Activated CD4-positive, alpha-beta T cell treated with anti-CD3 and anti-CD28 coated beads for 36 hours (primary cell): ENCODE measurements at places on chromosomes 7 and 10. TPM values are rescaled to one million over a fixed set of nuclear protein-coding genes. Genes with fewer than 3 reads are reported as not detected.
A peak's percentile ranks its signal among the peaks of the same experiment; 100 is the strongest.

DNA sequence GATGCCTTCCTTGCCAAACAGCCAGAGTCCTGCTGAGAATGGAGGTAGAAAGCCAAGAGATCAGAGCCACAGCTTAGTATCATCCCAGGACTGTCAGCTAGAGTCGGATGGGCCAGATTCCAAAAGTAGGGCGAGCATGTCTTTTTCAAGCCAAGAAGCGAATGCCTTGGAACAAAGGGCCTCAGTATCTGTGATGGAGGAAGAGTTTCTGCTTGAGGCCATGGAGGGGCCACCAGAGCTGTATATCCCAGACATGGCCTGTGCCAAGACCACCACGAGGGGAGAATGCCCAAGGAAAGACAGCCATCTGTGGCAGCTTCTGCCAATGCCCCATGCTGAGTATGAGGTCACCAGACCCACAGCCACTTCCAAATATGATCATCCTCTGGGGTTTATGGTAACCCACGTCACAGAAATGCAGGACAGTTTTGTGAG lies 44.3 kb upstream of the PPP1R17 start:
- H3K27ac ChIP-seq, result no peak overlapping the region

DNA sequence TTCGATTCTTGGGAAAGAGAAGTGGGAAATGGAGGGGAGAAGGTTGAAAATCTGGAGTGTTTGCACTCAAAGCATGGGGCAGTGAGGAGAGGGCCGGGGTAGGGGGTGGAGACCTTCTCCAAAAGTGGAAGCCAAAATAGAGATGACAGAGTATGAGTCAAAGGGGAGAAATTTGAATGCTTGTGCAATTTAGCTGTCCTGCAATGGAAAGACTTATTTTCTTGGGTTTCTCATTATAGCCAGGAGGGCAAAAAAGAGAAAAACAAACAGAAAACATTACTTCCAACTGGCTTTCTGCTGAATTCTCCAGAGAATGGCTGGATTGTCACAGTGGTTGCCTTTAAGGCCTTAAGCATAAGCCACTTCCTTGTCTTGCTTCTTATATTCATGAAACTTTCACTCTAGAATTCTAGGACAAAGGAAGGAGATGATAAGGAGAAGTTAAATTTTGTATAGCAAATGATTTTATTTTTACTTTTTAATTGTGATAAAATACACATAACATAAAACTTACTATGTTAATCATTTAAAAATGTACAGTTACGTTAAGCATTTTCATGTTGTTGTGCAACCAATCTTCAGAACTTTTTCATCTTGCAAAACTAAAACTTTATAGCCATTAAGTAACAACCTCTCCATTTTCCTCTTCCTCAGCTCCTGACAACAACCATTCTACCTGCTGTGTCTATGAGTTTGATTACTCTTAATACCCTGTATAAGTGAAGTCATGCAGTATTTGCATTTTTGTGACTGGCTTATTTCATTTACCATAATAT lies 100.2 kb downstream of the GPR85 start:
- H3K4me1 ChIP-seq, result no peaks in the 10 kb centered on the region
- DNase-seq, result no peak
- H3K27ac ChIP-seq, result no peak overlapping the region
- H3K4me3 ChIP-seq, result no peak overlapping the region
- H3K36me3 ChIP-seq, result no peaks in the 10 kb centered on the region

- H3K36me3 ChIP-seq, result peaks cover 3% of the 10 kb centered on the region
- no peaks in the 10 kb centered on the region for H3K27me3 ChIP-seq
- H3K4me1 ChIP-seq, result peaks cover 23% of the 10 kb centered on the region
Measured at GRCh38 chr10:123241391-123242141, 87.4 kb downstream of the BUB3 start.

GRCh38 chr7:71518880-71519279 lies 386.9 kb downstream of the GALNT17 start:
- H3K4me1 ChIP-seq, result no peaks in the 10 kb centered on the region
- no peak overlapping the region for H3K4me3 ChIP-seq
- H3K27ac ChIP-seq, result no peak overlapping the region
- H3K36me3 ChIP-seq, result no peaks in the 10 kb centered on the region
- H3K27me3 ChIP-seq, result no peaks in the 10 kb centered on the region

DNA sequence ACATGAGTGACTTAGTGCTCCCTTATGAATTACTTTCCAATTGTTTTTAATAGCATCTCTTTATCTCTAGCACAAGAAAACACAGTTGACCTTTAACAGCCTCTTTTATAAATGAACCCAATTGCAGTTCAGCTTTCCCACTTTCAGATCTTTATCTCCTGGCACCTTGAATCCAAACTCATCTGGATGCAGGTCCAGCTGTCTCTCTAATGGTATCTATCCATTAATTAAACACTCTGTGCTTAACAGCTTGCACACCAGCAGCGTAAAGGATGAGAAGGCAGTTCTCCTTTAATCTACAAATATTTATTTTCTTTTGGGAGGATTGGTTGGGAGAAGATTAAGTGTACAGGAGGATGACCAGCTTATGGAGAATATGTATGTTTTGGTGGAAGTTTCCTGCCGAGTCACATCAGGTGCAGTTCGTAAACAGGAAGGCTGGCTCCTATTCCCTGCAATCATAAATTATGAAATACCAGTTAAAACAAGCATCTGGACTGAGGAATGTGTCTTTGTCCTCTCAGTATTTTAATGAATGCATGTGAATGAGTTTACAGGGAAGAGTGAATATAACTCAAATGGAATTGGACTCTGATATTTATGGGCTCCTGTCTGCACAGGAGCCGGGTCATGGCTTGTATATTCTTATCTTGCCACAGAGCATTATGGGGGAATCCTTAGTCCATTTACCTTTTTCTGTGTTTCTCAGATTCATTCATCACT lies 232.7 kb downstream of the PHF14 start:
- H3K4me1 ChIP-seq, result peaks cover 4% of the 10 kb centered on the region
- H3K36me3 ChIP-seq, result no peaks in the 10 kb centered on the region
- H3K27ac ChIP-seq, result no peak overlapping the region
- DNase-seq, result no peak
- no peaks in the 10 kb centered on the region for H3K27me3 ChIP-seq

DNA sequence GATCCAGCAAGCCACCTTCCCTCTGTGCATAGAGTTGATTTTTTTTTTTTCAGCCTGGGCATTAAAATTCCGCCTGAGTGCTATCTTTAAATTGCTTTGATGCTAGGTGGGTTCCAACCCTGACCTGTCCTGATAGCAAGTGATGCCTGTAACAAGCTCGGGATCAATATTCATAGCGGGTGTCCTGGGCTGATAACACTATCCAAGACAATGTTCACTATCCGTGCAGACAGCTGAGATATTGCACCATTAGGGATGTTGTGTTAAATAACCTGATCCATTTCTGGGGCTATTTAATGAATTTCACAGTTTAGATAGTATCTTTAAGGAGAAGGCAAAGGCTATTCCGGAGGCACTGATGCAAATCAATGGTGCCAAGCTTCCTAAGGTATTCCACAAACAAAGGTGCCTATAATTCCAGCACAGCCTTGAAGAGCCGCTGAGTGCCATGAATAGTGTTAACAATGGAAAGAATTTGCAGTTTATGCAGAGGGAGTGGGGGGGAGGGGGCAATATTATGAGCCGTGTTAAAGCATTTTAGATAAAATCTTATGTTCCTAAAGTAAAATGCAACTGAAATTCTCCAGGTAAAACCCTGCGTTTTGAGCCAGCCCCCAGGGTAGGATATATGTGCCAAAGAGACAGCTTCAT lies 4.2 kb upstream of the NKX1-2 start:
- peaks cover 7% of the 10 kb centered on the region for H3K4me1 ChIP-seq
- no peak overlapping the region for H3K4me3 ChIP-seq
- H3K36me3 ChIP-seq, result no peaks in the 10 kb centered on the region
- peaks cover 58% of the 10 kb centered on the region for H3K27me3 ChIP-seq

DNA sequence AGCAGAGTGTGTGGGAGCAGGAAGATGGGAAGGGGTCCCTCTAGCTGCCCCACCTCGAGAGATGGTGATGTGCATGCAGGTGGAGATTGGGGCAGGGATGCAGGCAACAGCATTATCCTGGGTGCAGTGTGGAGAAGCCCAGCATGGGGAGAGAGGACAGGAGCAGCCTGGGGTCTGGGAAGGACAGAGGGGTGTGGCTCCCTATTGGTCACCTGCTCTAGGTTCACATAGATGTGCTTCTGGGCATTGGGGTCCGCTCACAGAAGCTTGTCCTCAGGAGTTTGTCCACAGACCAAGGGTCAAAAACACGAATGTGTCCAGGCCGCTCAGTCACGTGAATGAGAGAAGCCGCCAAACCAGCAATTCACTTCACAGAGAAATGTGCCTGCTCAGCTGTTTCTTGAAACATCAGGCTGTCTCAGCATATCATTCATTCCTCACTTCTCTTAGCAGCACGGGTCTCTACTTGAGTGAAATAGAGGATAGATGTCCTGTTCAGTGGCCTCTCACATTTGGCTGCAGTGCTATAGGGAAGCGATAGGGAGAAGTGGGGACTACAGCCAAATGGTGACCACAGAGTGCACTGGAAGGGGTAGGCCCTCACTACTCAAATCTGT lies 11.5 kb upstream of the SLC29A3 start:
- no peaks in the 10 kb centered on the region for H3K4me1 ChIP-seq
- no peak for DNase-seq
- H3K36me3 ChIP-seq, result no peaks in the 10 kb centered on the region
- H3K27me3 ChIP-seq, result peaks cover 4% of the 10 kb centered on the region

DNA sequence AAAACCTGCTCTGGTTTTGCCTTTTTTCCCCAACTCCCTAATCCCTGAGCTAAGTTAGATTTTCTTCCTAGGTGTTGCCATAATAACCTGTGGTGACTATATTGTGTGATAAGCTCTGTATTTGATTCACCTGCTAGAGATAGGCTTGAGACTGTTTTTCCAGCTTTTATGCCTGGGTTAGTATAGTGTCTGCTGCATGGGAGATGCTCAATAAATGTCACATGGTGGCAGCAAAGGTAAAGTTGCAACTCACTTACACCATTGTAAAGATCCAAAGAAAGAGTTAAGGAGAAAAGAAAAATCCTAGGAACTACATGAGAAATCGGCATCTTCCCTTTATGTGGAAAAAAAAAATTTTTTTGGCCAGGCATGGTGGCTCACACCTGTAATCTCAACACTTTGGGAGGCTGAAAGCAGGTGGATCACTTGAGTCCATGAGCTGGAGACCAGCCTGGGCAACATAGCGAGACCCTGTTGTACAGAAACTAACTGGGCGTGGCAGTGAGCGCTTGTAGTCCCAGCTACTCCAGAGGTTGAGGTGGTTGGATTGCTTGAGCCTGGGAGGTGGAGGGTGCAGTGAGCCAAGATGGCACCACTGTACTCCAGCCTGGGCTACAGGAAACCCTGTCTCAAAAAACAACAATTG lies 3.7 kb downstream of the CCNJ start:
- H3K4me1 ChIP-seq, result peaks cover 50% of the 10 kb centered on the region
- H3K36me3 ChIP-seq, result peaks cover 47% of the 10 kb centered on the region
- H3K27ac ChIP-seq, result no peak overlapping the region
- no peaks in the 10 kb centered on the region for H3K27me3 ChIP-seq

- no peak for DNase-seq
- no peak overlapping the region for H3K27ac ChIP-seq
- no peak overlapping the region for H3K4me3 ChIP-seq
- H3K27me3 ChIP-seq, result no peaks in the 10 kb centered on the region
- H3K4me1 ChIP-seq, result no peaks in the 10 kb centered on the region
- H3K36me3 ChIP-seq, result no peaks in the 10 kb centered on the region
Measured at GRCh38 chr7:10767771-10768170, 205.9 kb upstream of the PHF14 start.

GRCh38 chr7:64914557-64914956 lies 11.5 kb downstream of the ZNF273 start:
- no peak for DNase-seq
- no peak overlapping the region for H3K27ac ChIP-seq
- no peak overlapping the region for H3K4me3 ChIP-seq
- H3K4me1 ChIP-seq, result peaks cover 5% of the 10 kb centered on the region
- no peaks in the 10 kb centered on the region for H3K27me3 ChIP-seq
- peaks cover 66% of the 10 kb centered on the region for H3K36me3 ChIP-seq

GRCh38 chr10:33681595-33681994 lies 347.1 kb upstream of the NRP1 start:
- no peaks in the 10 kb centered on the region for H3K36me3 ChIP-seq
- H3K4me3 ChIP-seq, result no peak overlapping the region
- H3K27ac ChIP-seq, result no peak overlapping the region
- H3K4me1 ChIP-seq, result no peaks in the 10 kb centered on the region
- H3K27me3 ChIP-seq, result peaks cover 2% of the 10 kb centered on the region

- no peaks in the 10 kb centered on the region for H3K36me3 ChIP-seq
- H3K27me3 ChIP-seq, result no peaks in the 10 kb centered on the region
- DNase-seq, result peak; percentile 53
- H3K4me3 ChIP-seq, result peak within 1 kb of the TSS; percentile 69
- H3K4me1 ChIP-seq, result peaks cover 25% of the 10 kb centered on the region
Measured at GRCh38 chr7:77199013-77199966, at the start of gene FGL2. Gene FGL2, minus strand, starts transcription at chr7:77199819. Its CDS starts 26 bp downstream, at chr7:77199793.

DNA sequence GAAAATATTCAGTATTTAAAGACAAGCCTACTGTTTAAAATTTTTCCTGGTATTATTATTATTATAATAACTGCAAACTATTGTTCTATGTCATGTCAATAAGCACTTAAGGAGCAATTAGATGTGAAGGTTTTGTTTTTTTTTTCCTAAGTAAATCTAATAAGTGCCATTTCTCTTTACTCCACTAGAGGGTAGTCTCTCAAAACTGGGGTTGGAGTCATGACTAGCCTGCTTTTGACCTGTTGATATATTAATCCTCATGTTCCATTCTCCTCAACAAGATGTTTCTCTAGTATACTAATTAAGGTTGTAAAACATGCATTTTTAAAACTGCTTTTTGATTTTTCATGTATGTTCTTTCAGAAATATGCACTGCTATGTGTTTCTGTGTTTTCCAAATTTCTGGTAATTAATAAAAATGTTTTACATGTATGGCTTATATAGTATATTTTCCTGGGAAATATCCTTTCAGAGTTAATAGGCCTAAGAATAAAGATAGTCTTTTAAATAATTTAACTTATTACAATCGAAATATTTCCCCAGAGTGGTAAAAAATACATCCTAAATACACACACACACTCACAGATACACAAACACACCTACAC lies 1.0 kb upstream of the LRRN3 start:
- DNase-seq, result no peak
- no peaks in the 10 kb centered on the region for H3K27me3 ChIP-seq
- H3K27ac ChIP-seq, result peak overlapping the region; percentile 80
- peaks cover 86% of the 10 kb centered on the region for H3K4me1 ChIP-seq

DNA sequence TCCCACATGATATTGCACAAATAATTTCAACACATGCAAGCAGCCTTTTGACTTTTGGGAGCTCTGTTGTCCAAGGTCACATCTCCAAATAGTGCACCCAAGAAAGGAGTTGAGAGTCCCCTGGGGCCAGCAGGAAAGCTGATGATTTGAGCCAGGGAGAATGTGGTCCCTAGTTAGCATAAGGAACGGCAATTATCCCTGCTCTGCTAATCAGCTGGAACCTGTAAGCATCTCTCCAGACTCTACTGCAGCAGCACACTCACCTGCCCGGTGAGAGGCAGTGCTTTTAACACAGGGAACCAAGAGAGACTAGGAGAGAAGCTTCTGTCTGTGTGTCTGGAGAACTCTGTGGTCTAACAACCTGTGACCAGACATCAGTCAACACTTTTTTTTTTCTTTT lies 17.0 kb downstream of the TRPV5 start:
- H3K27me3 ChIP-seq, result peaks cover 13% of the 10 kb centered on the region
- no peaks in the 10 kb centered on the region for H3K4me1 ChIP-seq
- no peak overlapping the region for H3K4me3 ChIP-seq
- H3K27ac ChIP-seq, result no peak overlapping the region
- no peak for DNase-seq

The PPP1R17 gene
- total RNA-seq, result not detected

The CTNNA3 gene
- total RNA-seq, result not detected

The ZNF467 gene
- 0.25 TPM for total RNA-seq

The SCIN gene
- 0.64 TPM for total RNA-seq

The GNAT3 gene
- not detected for total RNA-seq

The HKDC1 gene
- total RNA-seq, result 0.30 TPM
